Left lung (tissue), 14 donors: ENCODE measurements at places on chromosomes 3 and 15.

DNA sequence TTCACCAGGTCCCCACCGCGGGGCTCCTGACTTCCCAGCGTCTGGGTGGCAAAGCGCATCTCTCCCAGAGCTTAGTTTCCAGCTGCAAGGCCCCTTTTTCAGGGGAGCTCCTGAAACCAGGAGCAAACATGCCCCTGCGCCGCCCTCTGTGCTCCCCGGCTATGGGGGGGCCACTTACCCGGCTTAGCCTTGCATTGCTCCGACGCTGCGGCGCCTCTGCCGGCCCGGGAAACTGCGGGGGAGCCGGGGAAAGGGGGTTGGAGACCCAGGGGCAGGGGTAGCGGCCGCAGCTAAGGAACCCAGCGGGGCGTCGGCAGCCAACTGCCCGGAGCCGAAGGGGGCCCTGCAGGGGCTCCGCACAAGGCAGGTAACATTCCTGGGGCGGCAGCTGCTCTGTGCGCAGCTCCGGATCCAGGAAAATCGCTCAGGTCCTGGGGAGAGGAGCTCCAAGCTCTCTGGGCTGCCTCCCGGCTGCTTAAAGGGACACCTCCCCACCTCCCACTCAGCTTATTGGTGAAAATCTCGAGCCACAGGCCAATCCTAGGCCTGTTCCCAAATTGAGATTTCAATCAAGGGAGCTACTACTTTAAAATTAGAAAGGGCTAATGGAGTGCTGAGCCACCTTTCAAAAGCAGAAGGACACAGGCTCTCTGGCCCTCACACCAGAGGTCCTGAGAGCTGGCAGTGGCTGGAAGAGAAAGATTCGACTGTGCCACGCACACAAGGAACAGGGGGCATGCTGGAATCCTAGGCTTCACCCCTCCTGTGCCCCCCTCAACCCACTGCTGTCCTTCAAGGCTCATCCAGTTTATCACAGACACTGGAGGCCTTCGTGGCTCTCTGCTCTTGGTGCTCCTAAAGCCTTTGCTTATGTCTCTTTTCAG is 42.7 kb upstream of the PRICKLE2 start:
- DNase-seq = peak; percentile 66

GRCh38 chr15:66565741-66566144 is at the start of gene LCTL:
LCTL (minus strand) TSS chr15:66565998; CDS start chr15:66565365, 633 bp downstream.
- DNase-seq = no peak

DNA sequence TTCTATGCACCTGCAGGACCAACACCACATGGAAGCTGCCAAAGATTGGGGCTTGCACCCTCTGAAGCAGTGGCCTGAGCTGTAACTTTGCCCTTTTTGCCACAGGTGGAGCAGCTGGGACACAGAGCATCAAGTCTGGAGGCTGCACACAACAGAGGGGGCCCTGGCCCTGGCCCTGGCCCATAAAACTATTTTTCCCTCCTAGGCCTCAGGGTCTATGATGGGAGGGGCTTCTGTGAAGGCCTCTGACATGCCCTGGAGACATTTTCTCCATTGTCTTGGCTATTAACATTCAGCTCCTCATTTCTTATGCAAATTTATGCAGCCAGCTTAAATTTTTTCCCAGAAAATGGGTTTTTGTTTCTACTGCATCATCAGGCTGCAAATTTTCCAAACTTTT is 335.5 kb downstream of the ARPP21 start:
- DNase-seq = no peak

GRCh38 chr3:72145506-72146380 is 360.8 kb upstream of the PROK2 start:
- DNase-seq = peak; percentile 58

DNA sequence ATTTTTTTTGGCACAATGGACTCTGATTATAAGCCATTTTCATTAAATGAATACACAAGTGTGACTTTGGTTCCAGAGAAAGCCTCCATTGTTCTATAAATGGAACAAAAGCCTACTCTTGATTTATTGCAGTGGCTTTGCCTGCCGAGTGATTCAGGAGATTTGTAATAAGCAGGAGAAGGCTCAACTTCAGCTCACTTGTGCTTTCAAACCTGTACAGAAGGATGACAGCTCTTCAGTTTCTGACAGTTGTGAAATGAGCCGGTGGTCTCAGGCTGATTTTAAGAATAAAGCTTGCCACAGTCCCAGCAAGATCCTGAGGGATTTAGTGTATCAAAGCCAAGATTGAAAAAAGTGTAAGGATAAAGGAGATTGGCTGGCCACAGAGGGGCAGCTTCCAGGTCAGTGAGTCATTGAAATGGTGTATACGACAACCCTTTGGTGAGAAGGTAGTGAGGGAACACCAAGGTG is 438.8 kb upstream of the TGFBR2 start:
- DNase-seq = no peak

DNA sequence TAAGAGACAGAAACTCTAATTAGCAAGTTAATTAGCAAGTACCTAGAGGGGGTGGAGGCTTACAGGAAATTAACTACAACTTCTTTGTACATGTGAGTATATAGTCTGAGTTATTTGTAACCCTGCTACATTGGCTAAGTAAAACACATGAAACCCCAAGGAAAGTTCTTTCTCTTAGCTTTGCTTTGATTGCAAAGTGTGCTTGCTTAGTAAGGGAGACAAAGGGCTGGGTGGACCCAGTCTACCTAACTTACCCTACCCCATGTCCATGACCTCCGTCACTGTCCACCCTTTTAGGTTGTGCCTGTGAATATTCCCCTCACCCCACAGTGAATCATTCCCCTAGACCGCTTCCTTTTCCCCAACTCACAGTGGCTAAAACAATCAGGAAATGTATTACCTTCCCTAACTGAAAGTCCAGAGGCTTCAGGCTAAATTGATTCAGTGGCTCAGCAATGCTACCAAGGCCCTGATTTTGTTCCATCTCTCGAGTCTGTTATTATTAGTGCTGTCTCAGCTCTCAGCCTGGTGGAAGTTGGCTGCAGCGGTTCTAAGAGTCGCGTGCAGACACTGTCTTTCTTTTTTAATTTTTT is 31.1 kb upstream of the RYR3 start:
- no peak for DNase-seq

DNA sequence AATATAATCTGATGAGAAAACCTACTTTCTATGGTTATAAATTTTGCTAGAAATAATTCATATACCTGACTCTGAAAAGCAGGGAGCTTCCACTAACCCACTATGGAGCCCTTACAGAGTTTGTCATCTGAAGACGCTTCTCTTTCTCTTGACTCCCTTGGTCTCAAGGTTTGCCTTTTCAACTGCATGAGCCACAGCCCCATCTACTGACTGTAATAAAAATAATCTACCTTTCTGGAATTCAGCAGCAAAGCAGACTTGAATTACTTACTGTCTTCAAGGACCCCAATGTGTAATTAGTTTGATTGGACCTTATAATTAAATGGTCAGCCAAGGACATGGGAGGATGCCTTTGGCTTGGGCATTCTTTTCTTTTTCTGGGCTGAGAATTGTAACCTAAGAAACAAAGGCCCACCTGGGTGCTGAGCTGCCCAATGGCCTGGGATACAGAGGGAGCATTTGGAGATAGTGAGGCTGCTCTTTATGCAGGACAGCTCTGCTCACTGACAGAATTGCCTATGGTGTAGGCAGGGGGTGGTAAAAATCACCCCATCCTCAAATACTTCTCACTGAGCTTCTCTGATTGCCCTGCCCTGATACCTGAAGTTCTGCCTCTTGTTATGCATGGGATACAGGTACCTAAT is 178.6 kb upstream of the TRIM42 start:
- DNase-seq = no peak

- no peak for DNase-seq
Measured at GRCh38 chr3:149784064-149784704, 8.2 kb downstream of the ANKUB1 start.

- no peak for DNase-seq
Measured at GRCh38 chr3:51276046-51276445, 109.0 kb upstream of the MANF start.

DNA sequence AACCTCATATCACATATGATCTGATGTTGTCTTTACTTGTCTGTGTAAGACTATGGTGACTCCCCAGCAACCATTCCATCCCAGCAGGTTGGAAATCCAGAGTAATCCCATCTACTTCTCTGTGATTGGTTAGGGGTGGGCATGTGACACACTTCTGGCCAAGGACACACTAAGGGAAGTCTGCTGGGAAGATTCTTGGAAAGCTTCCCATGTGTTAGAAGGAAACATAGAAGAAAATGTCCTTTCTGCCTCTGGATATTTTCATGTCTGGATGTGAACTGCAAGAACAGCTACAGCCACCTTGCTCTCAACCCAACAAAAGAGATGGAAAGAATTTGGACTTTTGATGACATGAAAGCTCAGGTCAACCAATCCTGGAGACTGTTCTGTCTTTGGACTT is 2.6 kb upstream of the UBE2Q2 start:
- peak; percentile 39 for DNase-seq

DNA sequence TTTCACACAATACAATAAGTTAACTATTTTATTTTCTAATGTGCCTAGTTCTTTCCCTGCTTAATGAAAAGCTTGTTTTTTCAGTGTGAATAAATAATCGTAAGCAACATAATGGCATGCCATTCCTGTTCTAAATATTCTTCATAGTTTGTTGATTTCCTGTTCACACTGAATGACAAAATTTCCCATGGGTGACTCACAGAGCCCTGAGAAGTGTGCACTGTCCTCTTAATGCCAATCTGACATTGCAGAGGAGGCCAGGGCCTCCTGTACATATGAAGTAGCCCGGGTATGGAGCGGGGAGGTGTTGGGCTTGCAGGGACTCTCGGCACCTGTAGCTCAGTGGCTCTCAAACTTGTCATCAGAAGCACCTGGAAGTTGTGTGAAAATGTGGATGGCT is 24.3 kb downstream of the CCR3 start:
- no peak for DNase-seq

DNA sequence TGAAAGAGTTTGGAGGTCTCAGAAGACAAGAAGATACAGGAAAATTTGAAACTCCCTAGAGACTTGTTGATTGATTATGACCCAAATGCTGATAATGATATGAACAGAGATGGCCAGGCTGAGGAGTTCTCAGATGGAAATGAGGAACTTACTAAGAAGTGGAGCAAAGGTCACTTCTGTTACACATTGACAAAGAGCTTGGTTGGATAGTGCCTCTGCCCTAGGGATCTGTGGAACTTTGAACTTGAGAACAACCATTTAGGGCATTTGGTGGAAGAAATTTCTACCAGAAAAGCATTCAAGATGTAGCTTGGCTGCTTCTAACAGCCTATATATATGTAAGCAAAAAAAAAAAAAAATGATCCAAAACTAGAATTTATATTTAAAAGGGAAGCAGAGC is 48.9 kb upstream of the NAALADL2 start:
- no peak for DNase-seq

DNA sequence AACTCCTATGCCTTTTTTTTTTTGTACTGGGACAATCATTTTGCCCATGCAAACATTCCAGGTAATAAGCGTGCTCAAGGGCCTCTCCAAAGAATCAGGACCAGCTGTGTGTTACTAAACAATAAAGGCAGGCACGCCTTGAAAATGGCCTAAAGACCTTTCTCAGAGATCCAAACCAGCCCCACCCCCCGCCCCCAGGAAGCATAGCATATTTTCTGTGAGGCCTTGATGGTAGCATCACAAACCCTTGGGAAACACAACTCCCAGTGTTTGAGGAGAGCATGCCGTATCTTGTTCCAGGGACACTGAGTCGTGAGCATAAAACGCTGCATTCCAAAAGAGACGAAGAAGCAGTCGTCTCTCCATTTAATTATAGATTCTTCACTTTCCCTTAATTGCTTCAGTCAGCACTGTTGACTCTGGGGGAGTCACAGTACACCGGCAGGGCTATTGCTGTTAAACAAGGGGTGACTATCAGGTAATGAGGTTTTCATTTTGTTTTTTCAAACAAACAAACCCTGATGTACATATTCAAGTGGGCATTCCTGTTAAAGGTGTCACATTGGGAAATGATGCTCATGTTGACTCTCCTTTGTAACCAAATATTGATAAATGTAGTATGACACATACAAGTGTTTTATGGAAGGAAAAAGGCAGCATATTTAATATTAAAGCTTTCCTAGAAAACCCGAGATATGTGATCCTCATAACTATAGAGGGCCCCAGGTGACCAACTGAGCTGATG is 4.4 kb upstream of the TPM1 start:
- DNase-seq = no peak

DNA sequence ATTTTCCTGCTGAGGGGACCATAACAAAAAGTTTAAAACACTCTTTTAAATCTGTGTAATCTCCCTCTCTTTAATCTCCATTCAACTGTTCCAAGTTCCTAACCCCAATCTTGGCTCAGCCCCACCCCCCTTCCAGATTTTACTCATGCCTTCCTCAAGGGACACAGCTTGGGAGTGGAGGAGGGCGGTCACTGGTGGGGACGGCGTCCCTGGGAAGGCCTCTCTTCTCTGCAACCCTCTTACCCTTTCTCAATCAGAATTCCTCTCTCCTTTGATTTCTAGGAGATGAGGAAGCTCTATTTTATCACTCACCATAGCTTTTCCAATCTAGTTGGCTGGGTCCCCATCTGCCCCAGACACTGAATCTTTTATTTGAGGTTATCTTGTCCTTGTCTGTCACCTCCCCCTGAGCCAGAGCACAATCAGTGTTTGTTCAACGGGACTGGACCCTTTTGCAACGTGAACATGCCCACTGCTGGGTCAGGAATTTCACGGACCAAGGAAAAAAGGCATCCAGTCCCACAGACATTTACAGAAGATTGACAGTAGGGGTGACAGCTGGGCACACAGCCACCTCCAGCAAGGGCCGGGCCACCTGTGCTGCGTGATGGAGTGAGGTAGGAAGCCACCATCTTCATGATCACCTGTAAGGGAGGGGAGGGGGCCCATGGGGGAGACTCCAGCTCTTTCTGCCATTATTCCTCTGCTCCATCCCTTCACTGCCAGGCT is 84.0 kb upstream of the HERC1 start:
- DNase-seq = no peak
